ENCODE measurements at places on chromosomes 4 and X.

DNA sequence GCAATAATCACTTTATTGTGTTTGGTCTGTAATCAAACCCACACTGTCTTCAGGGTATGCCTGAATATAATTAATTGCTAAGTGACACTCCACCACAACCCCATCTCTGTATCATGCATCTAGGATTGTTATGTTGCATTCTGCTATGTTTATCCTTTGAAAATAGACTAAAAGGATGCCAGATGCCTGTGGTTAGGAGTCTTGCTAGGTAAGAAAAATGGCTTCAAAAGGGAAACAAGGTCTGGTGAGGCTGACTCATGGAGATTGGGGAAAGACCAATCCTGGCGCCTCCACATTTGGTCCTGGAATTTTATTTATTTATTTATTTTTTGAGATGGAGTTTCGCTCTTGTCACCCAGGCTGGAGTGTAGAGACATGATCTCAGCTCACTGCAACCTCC lies 360.5 kb upstream of the SLC7A11 start:
- no peak for DNase-seq

DNA sequence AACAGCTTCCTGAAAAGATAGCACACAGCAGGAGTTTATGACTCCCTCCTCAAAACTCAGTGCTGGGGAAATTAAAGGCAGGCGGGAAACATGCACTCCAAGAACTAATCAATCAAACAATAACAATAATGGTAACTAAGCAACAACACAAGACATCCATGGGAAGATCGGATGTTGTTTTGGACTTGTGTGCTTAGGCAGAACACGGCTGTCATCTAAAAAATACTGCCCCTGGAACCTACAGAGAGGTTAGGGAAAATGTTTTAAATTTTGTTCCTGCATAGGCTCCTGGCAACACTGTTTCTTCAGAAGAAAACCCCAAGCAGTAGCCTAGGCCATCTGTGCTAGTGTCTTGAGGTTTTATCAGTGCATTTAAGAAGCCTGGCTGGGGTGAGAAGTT lies 1378.2 kb downstream of the STIM2 start:
- DNase-seq: no peak

- DNase-seq: no peak
These were observed 4.1 kb upstream of the UGT2B7 start for GRCh38 chr4:69092190-69092589.

DNA sequence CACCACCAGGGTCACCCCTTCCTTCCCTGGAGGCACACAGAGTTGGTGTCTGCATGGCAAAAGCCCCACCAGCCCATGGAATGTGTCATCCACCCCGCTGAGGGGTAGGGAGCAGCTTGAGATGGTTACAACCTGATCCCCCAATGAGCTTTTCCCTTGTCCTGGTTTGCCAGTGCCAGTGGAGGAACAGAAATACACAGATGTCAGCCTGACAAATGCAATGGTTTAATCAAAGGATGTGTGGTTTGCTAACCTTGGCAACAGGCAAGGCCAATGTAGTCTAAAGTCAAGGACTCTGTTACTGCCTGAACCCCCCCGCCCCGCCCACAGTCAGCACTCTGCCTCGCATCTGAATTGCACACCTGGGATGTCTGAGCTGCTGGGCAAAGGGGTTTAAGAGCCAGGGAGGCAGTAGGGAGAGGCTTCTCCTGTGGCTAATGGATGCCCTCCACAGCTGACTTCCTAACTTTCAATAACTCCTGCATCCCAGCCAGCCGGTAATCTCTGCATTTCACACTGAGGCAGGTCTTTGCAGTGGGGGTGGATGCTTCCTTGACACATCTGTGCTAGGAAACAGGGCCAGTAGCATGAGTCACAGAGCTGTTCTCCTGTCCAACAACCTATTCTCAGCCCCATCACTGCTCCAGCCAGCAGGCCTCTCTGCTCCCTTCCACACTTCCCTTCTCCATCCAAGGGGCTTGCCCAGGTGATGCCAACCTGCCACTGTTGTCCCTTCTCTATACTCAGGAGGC lies 137.5 kb downstream of the AMMECR1 start:
- DNase-seq: no peak

GRCh38 chr4:86657910-86658309 lies 63.8 kb downstream of the PTPN13 start:
- no peak for DNase-seq

- DNase-seq: no peak
These were observed 472.4 kb downstream of the ZNF674 start for GRCh38 chrX:46072791-46073190.

- no peak for DNase-seq
These were observed 60.3 kb downstream of the DLG3 start for GRCh38 chrX:70504772-70505450.

- no peak for DNase-seq
These were observed 2.0 kb upstream of the BEX4 start for GRCh38 chrX:103212749-103213457.

DNA sequence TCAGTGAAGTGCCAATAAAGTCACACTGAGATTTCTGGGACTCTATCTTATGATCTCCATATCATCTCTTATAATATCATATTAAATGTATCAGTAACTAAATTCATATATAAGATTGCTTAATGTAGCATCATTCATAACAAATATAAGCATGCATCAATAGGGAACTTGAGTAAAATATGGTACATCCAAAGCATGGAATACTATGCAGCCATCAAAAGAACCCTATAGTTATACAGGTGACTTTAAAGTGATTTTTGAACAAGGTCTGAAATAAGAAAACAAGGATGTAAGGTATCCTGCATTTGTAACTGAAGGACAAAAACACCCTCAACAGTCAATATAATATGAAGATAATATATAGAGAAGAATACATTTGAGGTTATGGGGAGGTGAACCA lies 47.3 kb downstream of the HUWE1 start:
- DNase-seq: no peak

- no peak for DNase-seq
These were observed 179.9 kb downstream of the AR start for GRCh38 chrX:67723580-67724351.

DNA sequence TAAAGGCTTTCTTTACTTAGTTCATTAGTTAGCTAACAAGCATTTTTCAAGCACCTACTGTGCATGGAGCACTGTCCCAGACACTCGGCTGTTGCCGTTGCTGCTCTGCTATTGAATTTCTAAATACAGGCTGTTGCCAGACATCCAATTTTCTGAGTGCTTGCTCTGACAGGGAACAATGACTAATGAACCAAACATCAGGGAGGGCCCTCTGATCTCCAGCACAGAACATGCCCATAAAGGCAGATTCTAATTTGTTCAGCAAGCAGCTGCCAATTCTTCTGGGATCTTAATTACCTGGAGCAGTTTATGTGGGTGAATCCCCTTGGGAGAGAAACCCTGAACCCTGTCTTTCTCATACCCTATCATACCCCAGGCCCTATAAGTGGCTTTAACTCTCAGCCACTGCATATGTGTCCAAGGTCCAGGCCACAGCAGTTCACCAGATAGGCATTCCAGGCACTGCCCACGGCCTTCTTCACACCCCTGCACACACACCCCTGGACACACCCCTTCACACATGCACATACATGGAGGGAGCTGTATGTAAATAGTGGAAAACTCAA lies 27.9 kb downstream of the TSC22D3 start:
- no peak for DNase-seq

DNA sequence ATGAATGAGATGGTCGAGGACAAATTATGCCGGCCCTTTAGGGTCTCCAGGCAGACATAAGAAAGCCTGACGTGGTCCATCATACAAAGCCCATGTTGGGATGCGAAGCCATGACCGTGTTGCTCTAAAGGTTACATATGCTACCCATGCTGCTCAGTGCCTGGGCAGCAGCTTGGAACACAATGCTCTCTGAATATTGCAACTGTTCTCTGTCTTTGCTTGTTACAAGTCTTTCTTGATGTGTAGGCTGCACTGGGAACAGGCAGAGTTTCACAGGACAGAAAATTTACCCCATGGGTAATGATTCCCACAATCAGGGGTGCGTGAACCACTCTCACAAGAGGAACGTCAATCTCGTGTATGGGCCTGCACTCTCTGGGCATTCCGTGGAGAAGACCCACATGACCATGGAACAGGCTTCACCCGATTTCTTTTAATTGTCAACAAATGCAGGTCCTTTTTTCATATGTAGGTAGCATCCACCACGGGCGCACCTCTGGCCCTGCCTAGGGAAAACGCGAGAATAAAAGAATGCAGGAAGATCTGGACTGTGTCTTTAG lies 66.3 kb downstream of the NBDY start:
- no peak for DNase-seq

- no peak for DNase-seq
These were observed 47.5 kb upstream of the KLHL13 start for GRCh38 chrX:118164138-118164537.

GRCh38 chrX:13069771-13070416 lies 25.5 kb upstream of the FAM9C start:
- DNase-seq: no peak

GRCh38 chr4:62344915-62345314 lies 1144.8 kb downstream of the ADGRL3 start:
- DNase-seq: no peak

DNA sequence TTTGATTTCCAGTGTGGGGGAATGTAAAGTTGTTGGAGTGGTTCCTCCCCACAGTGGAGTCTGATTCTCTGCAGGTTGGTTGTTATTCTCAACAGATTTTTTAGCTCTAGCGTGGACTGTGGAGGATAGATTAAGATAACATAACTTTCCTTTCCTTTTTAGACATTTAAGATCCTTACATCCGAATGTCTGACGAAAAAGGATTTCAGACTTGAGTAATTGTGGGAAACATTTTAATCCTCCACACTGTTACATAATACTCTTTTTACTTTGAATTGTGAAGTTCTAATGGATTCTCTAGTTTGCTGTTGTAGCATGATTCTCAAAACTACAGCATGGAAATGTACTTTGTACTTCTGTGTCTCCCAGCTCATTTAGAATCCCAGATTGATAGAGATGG lies 107.8 kb downstream of the ARHGAP10 start:
- no peak for DNase-seq

- DNase-seq: no peak
These were observed 430.5 kb upstream of the POU3F4 start for GRCh38 chrX:83077606-83078005.

- DNase-seq: no peak
These were observed 1.2 kb upstream of the FSTL5 start for GRCh38 chr4:162164906-162165510.

- DNase-seq: no peak
These were observed 116.6 kb downstream of the PAPSS1 start for GRCh38 chr4:107603430-107603829.

GRCh38 chrX:19824603-19825002 lies 62.8 kb downstream of the SH3KBP1 start:
- no peak for DNase-seq

DNA sequence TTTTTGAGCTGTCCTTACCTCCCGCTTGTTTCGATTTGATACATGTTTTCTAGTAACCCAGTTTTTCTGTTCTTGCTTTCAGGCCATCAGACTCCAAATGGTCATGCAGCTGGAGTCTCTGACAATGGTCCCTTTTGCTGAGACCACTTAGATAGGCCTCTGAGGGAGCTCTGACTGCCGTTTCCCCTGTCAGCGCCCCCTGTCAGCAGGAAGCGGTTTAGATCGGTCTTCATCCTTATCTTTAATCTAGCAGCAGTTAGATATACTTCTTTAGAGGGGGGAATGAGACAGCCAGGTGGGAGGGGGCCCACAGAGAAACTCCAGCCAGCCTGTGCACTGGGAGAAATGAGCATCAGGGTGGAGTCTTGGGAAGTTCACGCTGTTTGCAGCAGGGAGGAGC lies 457.9 kb downstream of the GPAT3 start:
- DNase-seq: no peak

DNA sequence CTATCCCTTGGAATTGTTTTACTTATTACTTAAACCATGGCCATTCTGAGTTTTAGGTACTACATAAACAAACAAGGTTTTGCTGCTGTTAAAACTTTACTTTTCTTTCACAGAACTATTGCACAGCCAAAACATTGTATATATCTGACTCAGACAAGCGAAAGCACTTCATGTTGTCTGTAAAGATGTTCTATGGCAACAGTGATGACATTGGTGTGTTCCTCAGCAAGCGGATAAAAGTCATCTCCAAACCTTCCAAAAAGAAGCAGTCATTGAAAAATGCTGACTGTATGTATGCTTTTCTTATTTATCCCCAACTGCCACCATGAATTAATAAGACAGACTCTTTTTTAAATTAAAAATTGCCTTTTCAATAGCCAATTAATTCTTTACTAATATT lies 69.8 kb downstream of the CCKAR start:
- DNase-seq: no peak

DNA sequence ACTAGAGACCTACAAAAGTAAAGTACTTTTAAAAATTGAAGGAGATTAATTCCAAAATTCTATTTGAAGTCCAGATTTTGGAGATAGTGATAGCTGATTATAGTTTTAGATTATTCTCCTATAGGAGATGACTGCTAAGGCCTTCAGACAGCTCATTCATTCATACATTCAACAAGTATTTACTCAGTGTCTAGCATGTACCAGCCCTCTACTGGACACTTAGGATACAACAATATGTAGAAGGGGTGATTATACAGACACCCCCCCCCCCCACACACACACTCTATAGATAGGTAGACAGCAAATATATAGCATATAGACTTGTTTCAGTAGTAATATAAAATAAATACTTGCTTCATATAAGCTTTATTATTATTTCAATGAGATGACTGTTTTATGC lies 60.4 kb upstream of the TAF9B start:
- DNase-seq: no peak

GRCh38 chrX:115652221-115652620 lies 91.2 kb downstream of the PLS3 start:
- no peak for DNase-seq

- no peak for DNase-seq
These were observed 174.9 kb upstream of the PCDH18 start for GRCh38 chr4:137707102-137707620.

DNA sequence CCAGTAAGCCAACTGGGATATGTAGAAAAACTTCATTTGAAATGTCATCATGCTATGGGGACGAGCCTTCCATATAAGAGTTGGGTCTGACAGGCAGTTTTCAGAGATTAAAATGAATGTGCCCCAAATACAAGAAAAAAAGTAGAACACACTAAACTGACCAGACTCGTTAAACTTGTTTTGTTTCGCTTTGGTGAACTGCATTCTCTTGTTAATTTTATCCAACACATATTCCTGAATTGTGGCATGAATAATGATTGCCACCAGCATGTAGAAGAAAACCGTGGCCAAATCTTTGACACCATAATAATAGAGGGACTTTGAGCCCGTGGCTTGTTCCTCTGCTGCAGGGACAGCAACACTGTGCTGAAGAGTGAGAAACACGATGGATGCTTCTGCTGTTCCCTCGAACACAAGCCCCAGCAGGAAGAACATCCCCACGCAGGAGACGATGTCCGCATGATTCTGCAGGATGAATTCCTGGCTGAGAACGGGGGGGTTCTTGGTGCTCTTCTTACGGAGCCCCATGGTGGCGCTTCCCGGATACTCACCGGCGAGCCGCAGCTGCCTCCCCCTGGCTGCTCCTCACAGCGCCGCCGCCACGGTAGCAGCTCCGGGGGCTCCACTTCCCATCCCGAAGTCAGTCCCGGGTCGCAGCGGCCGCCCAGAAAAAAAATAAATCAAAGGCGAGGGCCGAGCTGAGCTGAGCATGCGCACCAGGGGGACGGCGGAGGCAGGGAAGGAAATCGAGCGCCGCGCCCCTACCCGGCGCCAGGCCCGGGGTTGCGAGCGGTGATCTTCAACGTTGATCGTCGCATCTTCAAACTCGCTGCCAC lies at the start of gene TRAM1L1:
TSS of gene TRAM1L1 (minus strand) at position 711 of the 836 bp plus-strand sequence. CDS start at position 528, 183 bp downstream.
- DNase-seq: no peak
